Thoracic aorta endothelial cell (primary cell): ENCODE measurements at places on chromosomes 2 and 18. TPM values are rescaled to one million over a fixed set of nuclear protein-coding genes. Genes with fewer than 3 reads are reported as not detected.

HDHD2 gene
- total RNA-seq = 12.9 and 16.9 TPM in 2 replicates

ABCB6 gene
- total RNA-seq = 22.3 and 25.8 TPM in 2 replicates

MPP4 gene
- 8.2 and 15.8 TPM in 2 replicates for total RNA-seq

MYCN gene
- 1.2 and 3.2 TPM in 2 replicates for total RNA-seq

C2orf42 gene
- 14.0 and 14.6 TPM in 2 replicates for total RNA-seq

NT5DC4 gene
- total RNA-seq = not detected in 2 replicates

COL4A3 gene
- 0.13 and 0.14 TPM in 2 replicates for total RNA-seq

C1GALT1C1L gene
- 0.50 TPM in 1 of 2 replicates, not detected in the other for total RNA-seq

CHRNG gene
- not detected in 2 replicates for total RNA-seq

LBX2 gene
- 3.2 and 3.5 TPM in 2 replicates for total RNA-seq

IL1RL1 gene
- total RNA-seq = 159 and 193 TPM in 2 replicates

FOXD4L1 gene
- total RNA-seq = 0.13 TPM in 1 of 2 replicates, not detected in the other

TUBA3D gene
- total RNA-seq = not detected in 2 replicates

NEURL3 gene
- not detected in 2 replicates for total RNA-seq

PROC gene
- total RNA-seq = not detected in 2 replicates

CNGA3 gene
- under 0.01 TPM in 1 of 2 replicates, not detected in the other for total RNA-seq

GCKR gene
- total RNA-seq = 9.2 and 9.6 TPM in 2 replicates
